ENCODE measurements at places on chromosomes 12 and 14.

- DNase-seq = no peak
Observed at GRCh38 chr14:105389534-105389933, 8.8 kb upstream of the TEX22 start.

DNA sequence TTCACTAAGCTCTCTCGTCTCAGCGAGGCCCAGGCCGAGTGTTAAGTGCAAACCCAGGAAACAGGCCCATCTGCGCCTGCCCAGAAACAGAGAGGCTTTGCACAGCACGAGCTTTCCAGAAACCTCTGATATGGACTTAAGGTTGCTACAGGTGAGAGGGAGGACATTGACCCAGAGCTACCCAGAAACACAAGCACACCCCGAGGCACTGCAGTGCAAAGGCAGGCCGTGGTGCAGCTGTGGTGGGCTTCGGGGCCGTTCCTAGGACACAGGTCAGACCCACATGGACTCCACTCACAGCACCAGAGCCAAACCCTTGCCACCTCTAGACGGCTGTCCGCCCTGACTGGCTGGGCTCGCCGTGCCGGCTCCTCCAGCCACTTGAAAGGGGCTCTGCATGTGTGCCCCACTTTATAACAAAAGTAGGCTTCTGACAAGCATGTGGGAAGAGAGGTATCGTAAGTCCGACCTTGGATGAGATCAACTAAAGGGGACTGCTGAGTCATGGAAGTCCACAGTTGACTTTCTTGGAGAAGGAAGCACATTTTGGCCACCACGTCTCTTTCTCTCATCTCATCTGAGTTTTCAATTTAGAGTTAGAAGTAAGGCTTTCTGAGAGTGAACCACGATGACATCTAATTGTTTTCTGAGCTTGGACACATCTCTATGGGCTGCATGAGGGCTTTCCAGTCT is 38.2 kb downstream of the CACNA2D4 start:
- no peak for DNase-seq

DNA sequence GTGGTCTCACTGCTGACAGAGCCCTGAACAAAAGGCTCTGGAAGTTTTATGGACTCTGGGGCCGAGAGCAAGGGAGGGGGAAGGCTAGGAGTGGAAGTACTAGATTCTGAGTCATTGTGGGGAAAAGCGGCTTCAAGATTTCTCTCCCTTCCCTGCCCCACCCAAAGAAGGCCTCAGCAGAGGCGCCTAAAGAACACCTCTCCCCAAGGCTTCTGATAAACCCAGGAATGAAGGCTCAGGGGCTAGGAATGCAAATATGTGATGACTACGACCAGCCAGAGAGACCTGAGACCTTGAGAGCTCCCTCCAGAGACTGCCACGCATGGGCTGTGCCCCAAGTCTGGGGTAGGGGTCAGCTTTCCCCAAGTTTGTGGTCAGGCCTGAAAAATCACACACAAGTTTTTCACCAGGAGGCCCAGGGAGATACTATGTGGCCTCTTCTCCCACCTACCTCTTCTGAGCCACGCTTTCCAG is 130.7 kb upstream of the HIF1A start:
- DNase-seq = no peak

- DNase-seq = no peak
Observed at GRCh38 chr12:102958073-102958829, 777 bp downstream of the ASCL1 start.

DNA sequence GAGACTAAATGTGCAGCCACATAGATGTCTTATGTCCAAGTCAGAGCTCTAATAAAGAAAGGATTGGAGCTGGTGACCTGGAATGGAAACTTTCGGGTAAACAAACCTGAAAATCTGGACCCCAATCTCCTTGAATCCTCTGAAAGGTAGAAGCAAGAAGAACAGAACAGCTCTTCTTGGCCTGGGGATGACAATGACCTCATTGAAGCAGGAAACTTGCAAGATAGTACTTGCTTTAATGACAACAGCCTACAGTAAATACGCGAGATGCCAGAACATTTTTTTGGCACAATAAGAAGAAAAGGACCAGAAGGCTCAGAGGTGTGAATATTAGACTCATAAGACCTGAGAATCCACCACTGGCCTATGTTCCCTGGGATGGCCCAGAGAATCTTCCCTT is 4.1 kb upstream of the PRIMA1 start:
- DNase-seq = no peak

DNA sequence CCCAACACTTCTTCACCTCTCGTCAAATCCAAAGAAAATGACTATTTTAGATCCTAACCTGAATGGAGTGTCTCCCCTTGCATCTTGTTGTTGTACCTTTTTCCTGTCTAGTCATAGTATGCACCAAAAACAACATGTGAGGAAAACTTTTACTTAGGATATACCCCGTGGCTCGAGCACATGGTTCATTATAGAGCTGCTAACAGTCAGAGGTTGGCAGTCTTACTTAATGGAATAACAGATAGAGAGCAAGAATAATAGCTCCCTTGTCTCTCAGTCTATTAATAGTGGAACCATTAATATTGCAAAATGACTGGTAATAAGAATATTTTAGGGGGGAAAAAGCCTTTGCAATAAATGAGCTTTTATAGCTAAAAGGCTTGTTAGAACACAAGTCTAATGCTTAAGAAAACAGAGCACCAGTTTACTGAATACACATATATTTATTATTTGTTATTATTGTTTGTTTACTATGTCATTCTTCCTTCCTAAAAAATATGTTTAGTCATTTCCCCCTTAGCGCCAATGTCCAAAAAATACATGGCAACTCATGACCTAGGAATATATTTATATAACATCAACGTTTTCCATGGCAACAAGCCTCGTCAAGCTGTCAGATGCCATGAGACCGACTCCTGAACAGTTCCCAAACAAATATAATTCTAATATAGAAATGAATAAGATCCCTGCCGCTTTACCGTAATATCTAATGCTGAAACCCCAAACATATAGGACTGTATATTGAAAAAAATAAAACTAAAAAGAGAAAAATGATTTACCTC is 592.4 kb downstream of the SOX5 start:
- DNase-seq = no peak

GRCh38 chr12:131050463-131051154 is 96.9 kb downstream of the ADGRD1 start:
- no peak for DNase-seq

DNA sequence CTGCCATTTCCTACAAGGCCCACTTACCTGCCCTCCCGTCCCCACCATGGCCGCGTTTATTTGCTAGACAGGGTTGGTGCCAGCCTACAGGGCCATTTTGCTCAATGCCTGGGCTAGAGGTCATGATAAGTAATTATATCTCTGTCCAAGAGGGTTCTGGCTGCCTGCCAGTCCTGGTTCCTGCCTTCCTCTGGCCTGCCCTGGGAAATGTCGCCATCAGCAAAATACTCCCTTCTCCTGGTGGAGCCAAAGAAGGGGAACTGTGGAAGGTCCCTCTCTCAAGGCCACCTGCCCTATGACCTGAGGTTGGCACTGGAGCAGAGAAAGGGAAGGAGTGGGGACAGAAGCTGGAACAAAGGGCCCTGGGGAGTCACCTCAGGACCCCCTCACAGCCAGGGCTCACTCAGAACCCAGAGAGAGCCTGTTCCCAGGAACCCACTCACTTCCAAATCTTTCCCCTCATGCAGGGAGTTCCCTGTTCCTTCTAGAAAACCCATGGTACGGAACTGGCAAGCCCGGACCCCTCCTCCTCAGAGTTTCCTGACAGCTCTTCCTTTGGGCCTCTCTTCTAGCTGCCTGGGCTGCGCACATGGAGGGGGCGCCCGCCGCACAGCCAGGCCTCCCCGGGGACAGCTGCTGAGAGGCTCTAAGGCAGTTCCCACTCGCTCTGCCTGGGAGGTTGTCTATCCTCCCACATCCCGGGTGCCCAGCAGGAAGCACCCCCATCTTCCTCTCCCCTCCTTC is 280.5 kb downstream of the DPF3 start:
- no peak for DNase-seq

DNA sequence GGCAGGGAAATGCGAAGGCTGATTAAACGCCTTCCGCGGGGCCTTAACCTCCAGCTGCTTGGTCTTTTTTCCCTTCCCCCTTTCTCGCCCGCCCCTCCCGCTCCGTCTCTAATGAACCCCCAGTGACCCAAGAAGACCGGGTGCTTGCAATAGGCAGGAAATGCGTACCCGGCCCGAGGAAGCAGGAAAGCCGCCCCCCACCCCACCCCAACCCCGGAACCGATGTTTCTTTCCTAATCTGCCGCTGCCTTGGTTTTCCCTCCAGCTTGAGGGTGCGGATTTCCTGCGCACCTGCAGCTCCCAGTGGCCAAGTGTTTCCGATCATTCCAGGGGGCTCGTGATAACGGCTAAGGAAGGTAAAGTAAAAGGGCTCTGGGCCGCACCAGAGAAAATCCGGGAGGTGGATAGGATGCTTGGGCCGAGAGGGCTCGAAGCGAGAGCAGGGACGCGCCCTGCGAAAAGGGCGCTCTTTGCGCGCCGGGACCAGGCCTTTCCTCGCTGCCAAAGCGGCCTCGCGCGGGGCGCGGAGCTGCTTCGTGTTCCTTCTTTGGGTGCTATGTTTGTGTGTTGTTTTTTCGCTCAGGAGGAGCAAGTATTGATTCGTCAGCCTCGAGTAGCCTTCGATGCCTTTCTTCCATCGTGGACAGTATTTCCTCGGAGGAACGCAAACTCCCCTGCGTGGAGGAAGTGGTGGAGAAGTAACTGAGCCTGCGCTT is 983 bp downstream of the MYF6 start:
- no peak for DNase-seq

GRCh38 chr14:64763085-64763782 is 59.0 kb downstream of the PLEKHG3 start:
- DNase-seq = no peak

DNA sequence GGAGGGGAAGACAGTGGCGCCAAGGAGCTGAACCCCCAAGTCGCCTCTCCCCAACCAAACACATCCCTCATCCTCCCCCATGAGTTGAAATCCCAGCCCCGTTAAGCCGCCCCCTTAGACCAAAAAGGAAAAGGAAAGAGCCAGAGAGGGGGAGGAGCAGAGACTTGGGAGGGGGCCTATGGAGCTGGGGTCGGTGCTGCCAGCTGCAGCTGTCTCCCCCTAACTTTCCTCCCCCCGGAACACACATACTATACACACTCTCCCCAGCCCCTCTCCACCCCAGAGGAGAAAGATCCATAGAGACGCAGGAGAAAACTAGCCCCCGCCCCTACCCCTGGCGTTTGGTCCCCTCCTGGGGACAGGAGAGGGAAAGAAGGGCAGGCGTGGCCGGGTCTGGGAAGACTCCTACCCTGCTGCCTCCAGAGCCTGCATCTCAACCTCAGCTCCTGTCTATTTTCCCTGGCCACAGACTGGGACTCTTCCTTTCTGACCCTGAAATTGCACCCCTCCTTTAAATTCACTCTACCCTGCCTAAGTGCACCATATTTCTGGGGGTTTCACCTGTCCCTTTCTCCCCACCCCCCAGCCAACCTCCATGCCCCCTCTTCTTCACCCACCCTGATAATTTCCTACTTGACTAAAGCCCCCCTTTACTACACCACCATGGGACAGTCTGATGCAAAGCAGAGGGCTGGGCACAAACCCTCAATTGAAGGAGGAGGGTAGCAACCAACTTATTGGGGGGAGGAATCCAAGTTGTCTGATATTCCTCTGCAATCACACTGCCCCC is 1.7 kb upstream of the HOXC9 start:
- DNase-seq = no peak

DNA sequence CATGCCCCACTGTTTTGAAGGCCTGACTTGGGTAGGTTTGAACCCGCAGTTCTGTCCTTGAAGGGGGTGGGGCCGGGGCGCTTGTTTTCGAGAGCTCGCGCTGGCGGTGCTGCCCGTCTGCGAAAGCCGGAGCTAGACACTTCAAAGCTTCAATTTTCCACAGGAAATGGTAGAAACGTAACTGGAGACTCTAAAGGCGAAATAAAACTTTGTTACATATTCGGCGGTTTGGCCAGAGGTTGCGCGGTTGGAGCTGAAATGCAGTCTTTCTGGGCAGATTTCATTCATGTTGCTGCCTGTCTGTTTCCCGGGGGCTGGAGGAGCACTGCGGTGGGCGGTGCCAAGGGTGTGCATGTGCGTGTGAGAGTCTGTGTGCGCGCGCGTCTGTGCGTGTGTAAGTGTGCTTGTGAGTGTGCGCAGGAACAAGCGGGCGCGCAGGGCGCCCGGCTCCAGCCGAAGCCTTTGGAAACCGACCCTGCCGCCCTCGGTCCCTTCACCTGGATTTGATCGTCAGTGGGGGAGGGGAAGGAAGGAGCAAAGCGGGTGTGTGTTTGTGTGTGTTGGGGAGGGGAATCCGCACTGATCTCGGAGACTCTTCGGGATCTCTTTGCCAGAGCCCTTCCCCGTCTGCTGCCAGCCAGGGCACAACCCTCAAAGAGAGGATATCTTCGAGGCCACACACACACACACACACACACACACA is 227.7 kb upstream of the CRY1 start:
- DNase-seq = peak; percentile 13

- no peak for DNase-seq
Observed at GRCh38 chr14:36264595-36264994, 55.8 kb downstream of the MBIP start.

DNA sequence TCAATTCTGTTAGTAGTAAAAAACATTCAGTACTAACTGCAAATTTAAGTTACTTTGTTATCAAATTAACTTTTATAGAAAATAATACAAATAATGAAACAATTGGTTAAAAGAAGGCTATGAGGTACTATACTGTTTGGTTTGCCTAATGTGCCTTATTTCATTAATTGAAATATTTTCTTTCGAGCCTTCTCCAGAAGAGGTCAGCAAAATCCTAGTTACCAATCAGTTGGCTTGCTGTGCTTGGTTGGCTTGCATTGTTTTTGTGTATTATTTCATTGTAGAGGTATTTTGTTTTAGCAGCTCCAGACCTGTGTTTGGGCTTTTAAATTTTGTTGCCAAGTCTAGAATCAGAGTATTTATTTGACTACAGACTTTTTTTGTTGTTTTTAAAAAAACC is 68.5 kb downstream of the AEBP2 start:
- no peak for DNase-seq
